CD8-positive, alpha-beta memory T cell (primary cell): ENCODE measurements at places on chromosomes 12 and 14. TPM values are rescaled to one million over a fixed set of nuclear protein-coding genes. Genes with fewer than 3 reads are reported as not detected.

DNA sequence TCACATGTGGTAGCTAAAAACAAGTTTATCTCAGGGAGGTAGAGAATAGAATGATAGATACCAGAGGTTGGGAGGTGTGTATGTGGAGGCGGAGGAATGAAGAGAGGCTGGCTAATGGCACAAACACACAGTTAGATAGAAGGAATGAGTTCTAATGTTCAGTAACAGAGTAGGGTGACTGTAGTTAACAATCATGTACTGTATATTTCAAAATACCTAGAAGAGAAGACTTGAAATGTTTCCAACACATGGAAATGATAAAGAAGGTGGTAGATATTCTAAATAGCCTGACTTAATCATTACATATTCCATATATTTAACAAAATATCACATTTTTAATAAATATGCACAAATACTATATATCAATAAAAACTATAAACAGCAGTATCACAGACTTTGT lies 8.9 kb upstream of the IFNG-AS1 start:
- H3K27me3 ChIP-seq: no peaks in the 10 kb centered on the region
- no peaks in the 10 kb centered on the region for H3K4me1 ChIP-seq
- no peak overlapping the region for H3K27ac ChIP-seq
- H3K36me3 ChIP-seq: no peaks in the 10 kb centered on the region
- DNase-seq: no peak

DNA sequence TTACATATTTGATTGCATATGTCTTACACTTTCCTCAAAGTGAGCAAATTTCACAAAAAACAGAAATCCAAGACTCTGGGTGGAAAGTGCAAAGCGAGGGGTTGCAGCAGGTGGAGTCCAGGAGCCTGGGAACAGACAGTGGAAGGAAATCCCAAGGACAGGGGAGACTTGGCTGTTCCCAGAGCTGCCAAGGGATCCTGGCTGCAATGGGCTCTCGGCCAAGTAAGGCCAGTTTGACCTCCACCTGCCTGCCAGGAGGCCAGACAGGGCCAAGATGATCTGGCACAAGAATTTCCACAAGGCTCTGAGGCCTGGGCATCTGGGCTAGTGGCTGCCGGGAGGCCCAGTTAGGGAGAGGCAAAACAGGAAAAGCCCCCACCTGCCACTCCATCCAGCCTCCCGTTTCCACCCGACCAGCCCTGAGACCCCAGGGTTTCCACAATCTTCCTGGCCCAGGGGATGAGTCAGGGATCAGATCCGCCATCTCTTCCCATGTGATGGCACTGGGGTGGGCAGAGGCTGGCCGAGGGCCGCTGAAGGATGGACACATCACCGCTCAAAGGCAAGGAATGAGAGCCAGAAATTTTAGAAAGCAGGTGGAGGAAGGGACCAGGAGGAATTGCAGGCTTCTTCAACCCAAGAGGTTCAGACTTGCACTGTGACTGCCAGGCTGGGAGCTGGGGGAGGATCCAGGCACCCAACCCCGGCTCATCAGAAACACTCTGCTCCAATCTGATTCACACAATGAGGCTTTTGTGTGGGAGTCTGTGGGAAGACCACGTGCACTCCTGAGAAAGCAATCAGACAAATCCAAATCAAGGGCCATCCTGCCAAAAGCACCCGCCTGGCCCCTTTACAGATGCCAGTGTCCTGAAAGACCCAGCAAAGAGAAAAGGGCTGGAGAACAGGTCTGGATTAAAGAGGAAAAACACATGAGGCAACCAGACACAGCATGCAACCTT lies 16.3 kb downstream of the SCARB1 start:
- H3K36me3 ChIP-seq: no peaks in the 10 kb centered on the region
- H3K4me3 ChIP-seq: no peak overlapping the region
- H3K27me3 ChIP-seq: no peaks in the 10 kb centered on the region
- H3K27ac ChIP-seq: no peak overlapping the region
- no peak for DNase-seq
- no peaks in the 10 kb centered on the region for H3K4me1 ChIP-seq

- no peak overlapping the region for H3K27ac ChIP-seq
- H3K4me1 ChIP-seq: no peaks in the 10 kb centered on the region
- no peaks in the 10 kb centered on the region for H3K36me3 ChIP-seq
- no peak for DNase-seq
Observed at GRCh38 chr14:33408291-33408690, 469.6 kb downstream of the NPAS3 start.

- no peaks in the 10 kb centered on the region for H3K27me3 ChIP-seq
- H3K4me3 ChIP-seq: no peak overlapping the region
- H3K27ac ChIP-seq: no peak overlapping the region
- no peak for DNase-seq
- no peaks in the 10 kb centered on the region for H3K36me3 ChIP-seq
- H3K4me1 ChIP-seq: no peaks in the 10 kb centered on the region
Observed at GRCh38 chr12:129662234-129662633, 241.6 kb downstream of the TMEM132D start.

GRCh38 chr14:67738740-67739504 lies 37.2 kb downstream of the RDH12 start:
- H3K27me3 ChIP-seq: no peaks in the 10 kb centered on the region
- H3K36me3 ChIP-seq: no peaks in the 10 kb centered on the region
- H3K27ac ChIP-seq: no peak overlapping the region
- no peak for DNase-seq
- no peak overlapping the region for H3K4me3 ChIP-seq
- H3K4me1 ChIP-seq: no peaks in the 10 kb centered on the region

GRCh38 chr12:49051777-49052438 lies 8.7 kb downstream of the KMT2D start:
- no peak overlapping the region for H3K27ac ChIP-seq
- H3K36me3 ChIP-seq: peaks cover 75% of the 10 kb centered on the region
- no peak for DNase-seq
- no peaks in the 10 kb centered on the region for H3K27me3 ChIP-seq

- H3K4me1 ChIP-seq: no peaks in the 10 kb centered on the region
- H3K27me3 ChIP-seq: no peaks in the 10 kb centered on the region
- no peaks in the 10 kb centered on the region for H3K36me3 ChIP-seq
- DNase-seq: no peak
Observed at GRCh38 chr12:10069976-10070375, 28.8 kb downstream of the CLEC1A start.

DNA sequence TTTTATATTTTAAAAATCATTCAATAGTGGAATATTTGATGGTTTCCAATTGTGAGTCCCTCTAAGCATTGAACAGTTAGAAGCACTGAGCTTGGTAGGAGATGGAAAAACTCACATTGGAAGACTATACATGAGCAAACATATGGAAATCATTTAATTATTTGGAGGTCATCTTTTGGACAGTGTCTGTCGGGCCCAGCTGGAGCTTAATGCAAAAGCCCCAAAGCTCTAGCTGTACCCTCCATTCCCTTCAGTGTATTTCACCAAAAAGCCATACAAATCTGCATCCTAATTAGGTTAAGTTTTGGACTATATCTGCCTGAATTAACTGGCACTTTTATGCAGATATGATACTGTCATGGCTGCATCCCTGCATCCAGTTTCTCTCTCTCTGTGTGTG lies 365.7 kb downstream of the FLRT2 start:
- H3K27me3 ChIP-seq: no peaks in the 10 kb centered on the region
- DNase-seq: no peak
- H3K4me1 ChIP-seq: no peaks in the 10 kb centered on the region
- no peak overlapping the region for H3K27ac ChIP-seq

DNA sequence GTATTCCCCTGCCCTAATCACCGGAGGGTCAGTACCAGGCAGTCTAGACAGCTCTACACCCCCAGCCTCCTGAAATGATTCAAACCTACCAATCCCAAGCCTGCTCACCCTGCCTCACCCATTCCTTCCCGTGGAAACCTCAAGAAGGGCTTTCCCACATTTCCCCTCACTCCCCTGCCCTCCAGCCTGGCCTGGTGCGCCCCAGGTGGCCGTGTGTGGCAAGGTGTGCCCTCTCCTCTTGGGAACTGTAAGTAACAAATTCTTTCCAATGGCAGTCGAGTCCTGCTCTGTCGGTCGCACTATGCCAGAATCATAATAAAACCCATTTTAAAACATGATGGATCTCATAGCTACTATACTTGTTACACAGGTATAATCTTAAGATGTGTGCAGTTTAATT lies 13.9 kb upstream of the DEGS2 start:
- H3K4me3 ChIP-seq: no peak overlapping the region
- no peak for DNase-seq
- H3K27ac ChIP-seq: no peak overlapping the region
- no peaks in the 10 kb centered on the region for H3K4me1 ChIP-seq

DNA sequence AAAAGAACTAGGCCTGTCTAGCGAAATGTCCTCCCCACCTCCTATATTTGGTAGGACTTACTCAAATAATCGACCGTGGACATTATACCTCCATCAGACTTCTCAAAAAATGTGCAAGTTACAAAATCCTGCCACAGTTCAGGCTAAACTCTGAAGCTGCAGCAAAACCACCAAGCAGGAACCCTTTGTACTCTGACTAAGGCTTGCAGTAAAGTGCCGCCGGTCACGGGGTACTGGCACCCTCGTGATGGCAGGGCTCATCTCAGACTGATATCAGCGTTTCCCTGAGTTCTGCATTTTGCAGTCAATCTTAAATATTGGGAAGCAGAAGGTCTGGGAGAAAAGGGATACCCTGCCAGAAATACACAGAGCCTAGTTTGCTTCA lies 17.1 kb downstream of the SLC11A2 start:
- no peaks in the 10 kb centered on the region for H3K27me3 ChIP-seq
- H3K4me3 ChIP-seq: no peak overlapping the region
- DNase-seq: no peak
- H3K27ac ChIP-seq: no peak overlapping the region
- peaks cover 18% of the 10 kb centered on the region for H3K4me1 ChIP-seq

GRCh38 chr12:40691913-40692764 lies at the start of gene CNTN1:
Gene CNTN1 (plus strand): TSS chr12:40692439.
- H3K27me3 ChIP-seq: no peaks in the 10 kb centered on the region
- no peaks in the 10 kb centered on the region for H3K4me1 ChIP-seq
- DNase-seq: no peak
- H3K27ac ChIP-seq: no peak within 1 kb of the TSS

Gene HHIPL1
- 0.04 TPM for total RNA-seq

Gene CLEC4D
- not detected for total RNA-seq

Gene NTN4
- total RNA-seq: not detected

Gene CHMP4A
- total RNA-seq: 86.4 TPM

Gene AKAP5
- total RNA-seq: 3.1 TPM
